ENCODE measurements at places on chromosomes 4 and X.

- DNase-seq = no peak
Measured at GRCh38 chr4:146640465-146641061, 1.9 kb downstream of the POU4F2 start.

GRCh38 chr4:6582889-6583490 lies 8.0 kb downstream of the MAN2B2 start:
- no peak for DNase-seq

GRCh38 chr4:121875652-121876051 lies 5.4 kb upstream of the BBS7 start:
- no peak for DNase-seq

GRCh38 chrX:10507181-10507580 lies 113.2 kb downstream of the MID1 start:
- no peak for DNase-seq

DNA sequence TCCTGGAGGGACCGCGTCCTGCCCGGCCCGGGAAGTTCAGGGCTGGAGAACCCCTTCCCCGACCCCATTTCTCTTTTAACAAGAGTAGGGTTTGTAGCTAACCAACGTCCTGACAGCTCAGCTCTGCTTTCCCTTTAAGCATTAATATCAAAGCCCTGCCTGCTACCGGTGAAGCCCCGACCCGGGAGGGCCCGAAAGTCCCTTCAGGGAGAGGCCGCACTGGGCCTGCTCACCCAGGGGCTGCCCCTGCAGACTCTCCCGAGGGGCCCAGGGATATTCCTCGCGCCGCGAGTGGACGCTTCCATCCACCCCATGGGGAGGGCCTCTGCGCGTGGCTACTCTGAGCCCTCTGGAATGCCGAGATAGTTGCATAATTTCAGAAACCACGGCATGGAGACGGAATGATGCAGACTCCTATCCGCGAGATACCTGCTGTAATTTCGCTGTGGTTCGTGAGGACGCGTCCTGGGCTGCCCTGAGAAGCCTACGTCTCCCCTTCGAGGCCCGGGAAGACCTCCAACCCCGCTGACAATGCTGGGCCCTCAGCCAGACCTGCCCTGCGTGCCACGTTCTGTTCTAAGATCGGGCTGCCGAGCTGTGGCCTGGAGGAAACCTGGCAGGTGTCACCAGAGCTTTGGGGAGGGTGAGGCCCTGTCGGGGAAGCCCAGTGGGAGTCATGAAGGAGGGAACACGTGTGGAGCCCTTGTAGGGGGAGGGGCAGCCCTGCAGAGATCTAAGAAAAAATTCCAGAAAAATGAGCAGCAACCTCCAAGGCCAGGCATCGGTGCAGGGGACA lies 999 bp upstream of the CTBP1 start:
- no peak for DNase-seq

GRCh38 chrX:318068-318738 lies 393 bp downstream of the GTPBP6 start:
- peak; percentile 93 for DNase-seq

GRCh38 chr4:80112236-80112635 lies 39.2 kb upstream of the ANTXR2 start:
- DNase-seq = no peak

- no peak for DNase-seq
Measured at GRCh38 chr4:7845493-7846128, 94.0 kb downstream of the AFAP1 start.

DNA sequence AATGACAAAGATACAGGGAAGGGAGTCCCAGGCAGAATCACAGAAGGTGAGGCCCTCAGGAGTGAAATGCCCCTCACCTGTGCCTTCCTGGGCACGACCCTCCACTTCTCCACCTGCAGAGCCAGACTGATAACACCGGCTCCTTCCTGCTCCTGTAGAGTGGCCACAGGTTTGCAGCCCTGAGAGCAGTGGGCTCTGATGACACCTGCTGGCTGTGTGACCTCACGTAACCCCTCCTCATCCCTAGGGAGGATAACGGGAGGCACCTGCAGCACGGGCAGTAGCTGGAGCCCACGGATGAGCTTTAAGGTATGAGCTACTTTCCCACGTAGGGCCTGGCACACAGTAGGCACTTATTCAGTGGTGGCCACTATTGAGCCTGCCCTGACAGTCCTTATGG lies 25.5 kb upstream of the MAN2B2 start:
- no peak for DNase-seq

DNA sequence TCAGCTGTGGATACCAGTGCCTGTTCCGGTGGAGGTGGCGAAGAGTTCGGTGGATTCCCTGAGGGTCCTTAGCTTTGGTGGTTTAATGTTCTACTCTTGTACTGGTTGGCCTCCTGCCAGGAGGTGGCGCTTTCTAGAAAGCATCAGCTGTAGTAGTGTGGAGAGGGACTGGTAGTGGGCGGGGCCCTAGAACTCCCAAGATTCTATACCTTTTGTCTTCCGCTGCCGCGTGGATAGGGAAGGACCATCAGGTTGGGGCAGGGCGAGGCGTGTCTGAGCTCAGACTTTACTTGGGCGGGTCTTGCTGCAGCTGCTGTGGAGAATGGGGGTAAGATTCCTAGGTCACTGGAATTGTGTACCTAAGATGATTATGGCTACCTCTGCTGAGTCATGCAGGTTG lies 390.3 kb downstream of the FAM47A start:
- DNase-seq = no peak

GRCh38 chr4:147831551-147832171 lies 99.8 kb downstream of the ARHGAP10 start:
- DNase-seq = no peak

DNA sequence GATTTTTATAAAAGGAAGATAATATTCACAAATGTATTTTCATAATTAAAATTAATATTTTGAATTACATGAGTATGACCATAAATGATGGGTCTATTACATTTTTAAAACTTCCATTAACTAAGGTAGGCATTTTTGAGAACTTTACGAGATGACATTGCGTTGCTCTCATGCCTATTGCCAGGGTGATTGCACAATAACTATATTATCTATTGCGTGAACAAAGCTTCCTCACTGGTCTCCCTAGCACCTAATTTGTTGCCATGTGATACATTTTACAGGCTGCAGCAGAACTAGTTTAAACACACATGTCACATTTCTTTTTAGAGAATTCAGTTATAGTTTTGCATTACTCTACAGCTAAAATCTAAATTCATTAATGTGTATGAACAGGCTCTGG lies 289.7 kb upstream of the GRID2 start:
- no peak for DNase-seq

- DNase-seq = no peak
Measured at GRCh38 chrX:23008431-23009099, 8.8 kb downstream of the DDX53 start.

GRCh38 chr4:36244257-36245082 lies at the start of gene ARAP2:
ARAP2 (minus strand) TSS chr4:36244514; CDS start chr4:36229486, 15,028 bp downstream.
- peak; percentile 70 for DNase-seq

DNA sequence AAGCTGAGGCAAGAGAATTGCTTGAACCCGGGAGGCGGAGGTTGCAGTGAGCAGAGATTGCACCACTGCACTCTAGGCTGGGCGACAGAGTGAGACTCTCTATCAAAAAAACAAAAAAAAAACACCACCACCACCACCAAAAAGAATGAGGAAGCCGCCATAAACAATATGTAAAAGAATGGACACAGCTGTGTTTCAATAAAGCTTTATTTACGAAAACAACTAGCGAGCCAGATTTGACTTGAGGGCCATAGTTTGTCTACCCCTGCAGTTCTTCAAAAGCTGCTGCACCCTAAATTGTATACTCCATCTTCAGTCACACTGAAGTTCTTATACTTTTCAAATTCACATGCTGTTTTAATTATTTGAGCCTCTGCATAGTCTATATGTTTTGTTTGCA lies 306.5 kb upstream of the KLF3 start:
- no peak for DNase-seq

- no peak for DNase-seq
Measured at GRCh38 chr4:15374656-15375055, 53.2 kb upstream of the C1QTNF7 start.

- DNase-seq = no peak
Measured at GRCh38 chr4:23923840-23924239, 34.0 kb upstream of the PPARGC1A start.

- DNase-seq = no peak
Measured at GRCh38 chr4:88177983-88178625, 19.7 kb upstream of the ABCG2 start.

DNA sequence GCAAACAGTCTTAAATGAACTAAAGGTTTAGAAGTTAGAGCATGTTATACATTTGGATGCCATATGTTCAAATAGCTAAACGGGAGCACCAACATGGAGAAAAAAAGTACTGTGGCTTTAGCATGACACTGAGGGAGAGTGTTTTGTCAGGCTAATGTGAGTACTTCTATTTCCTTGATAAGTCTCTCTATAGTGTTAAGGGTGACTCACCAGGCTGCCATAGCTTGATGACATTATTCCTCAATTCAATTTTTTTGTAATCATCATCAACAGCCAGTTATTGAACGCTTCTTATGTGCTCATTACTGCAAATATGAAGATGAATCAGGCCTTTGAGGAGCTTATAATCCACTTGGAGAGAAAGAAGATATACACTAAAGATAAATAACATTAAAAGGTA lies 211.4 kb upstream of the GPR101 start:
- DNase-seq = no peak

- DNase-seq = no peak
Measured at GRCh38 chr4:105483840-105484239, 10.0 kb upstream of the PPA2 start.

- DNase-seq = no peak
Measured at GRCh38 chrX:20254712-20255299, 11.9 kb downstream of the RPS6KA3 start.
